ENCODE measurements at places on chromosomes 1 and 21.

GRCh38 chr21:37072988-37073416, at the start of the genes PIGP and TTC3:
PIGP (minus strand) TSS chr21:37073071; CDS start chr21:37072515, 556 bp downstream.
TTC3 (plus strand) TSS chr21:37073254; CDS start chr21:37087258, 14,004 bp downstream.
- peak; percentile 94 for DNase-seq

DNA sequence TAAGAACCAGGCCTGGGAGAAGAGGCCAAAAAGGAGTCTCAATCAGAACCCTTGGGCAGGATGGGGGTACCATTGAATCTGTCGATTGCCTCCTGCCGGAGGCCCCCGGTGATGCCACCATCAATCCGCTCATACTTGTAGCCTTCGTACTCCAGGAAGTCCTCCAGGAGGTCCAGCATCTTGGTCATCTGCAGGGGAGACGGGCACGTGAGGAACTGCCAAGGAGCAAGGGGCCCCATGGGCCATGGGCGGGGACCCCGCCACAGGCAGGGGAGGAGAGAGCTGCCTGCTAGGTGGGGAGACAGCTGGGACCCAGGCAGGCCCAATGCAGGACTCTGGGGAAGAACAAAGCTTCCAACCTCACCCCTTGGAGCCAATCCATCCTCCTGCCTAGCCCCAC, 48.6 kb downstream of the CHD5 start:
- no peak for DNase-seq

GRCh38 chr1:113821916-113822315, 9.6 kb upstream of the RSBN1 start:
- no peak for DNase-seq

- DNase-seq = no peak
These were observed 327.2 kb downstream of the PTPRU start for GRCh38 chr1:29563571-29563970.

DNA sequence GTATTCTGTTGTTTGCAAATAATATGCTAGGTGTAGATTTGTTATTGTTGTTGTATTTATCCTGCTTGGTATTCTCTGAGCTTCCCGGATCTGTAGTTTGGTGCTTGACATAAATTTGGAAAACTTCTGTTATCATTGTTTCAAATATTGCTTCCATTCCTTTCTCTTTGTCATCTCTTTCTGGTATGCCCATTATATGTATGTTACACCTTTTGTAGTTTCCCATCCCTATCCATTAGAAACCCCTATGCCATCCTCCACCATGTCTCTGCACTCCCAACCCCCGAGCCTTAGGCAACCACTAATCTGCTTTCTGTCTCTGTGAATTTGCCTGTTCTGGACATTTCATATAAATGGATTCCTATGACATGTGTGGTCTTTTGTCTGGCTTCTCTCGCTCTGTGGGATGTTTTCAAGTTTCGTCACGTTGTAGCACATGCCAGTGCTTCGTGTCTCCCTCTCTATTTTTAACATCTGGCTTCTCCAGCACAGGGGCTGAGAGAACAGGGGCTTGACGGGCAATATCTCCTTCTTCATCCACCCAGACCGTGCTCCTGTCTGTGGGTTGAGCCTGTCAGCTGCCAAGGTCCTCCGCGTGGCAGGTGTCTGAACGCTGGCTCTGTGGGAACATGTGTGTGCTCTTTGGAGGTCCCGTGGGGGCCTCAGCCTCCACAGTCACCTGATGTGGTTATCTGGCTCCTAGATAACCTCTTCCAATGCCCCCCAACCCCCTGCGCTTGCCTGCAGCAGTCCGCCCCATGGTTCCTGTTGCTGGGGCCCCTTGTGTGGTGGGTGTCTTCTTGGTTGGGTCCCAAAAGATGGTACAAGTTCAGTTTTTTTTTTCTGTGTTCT, 32.8 kb upstream of the MAN1C1 start:
- no peak for DNase-seq

- no peak for DNase-seq
These were observed 871 bp downstream of the TUFT1 start for GRCh38 chr1:151540982-151541377.

DNA sequence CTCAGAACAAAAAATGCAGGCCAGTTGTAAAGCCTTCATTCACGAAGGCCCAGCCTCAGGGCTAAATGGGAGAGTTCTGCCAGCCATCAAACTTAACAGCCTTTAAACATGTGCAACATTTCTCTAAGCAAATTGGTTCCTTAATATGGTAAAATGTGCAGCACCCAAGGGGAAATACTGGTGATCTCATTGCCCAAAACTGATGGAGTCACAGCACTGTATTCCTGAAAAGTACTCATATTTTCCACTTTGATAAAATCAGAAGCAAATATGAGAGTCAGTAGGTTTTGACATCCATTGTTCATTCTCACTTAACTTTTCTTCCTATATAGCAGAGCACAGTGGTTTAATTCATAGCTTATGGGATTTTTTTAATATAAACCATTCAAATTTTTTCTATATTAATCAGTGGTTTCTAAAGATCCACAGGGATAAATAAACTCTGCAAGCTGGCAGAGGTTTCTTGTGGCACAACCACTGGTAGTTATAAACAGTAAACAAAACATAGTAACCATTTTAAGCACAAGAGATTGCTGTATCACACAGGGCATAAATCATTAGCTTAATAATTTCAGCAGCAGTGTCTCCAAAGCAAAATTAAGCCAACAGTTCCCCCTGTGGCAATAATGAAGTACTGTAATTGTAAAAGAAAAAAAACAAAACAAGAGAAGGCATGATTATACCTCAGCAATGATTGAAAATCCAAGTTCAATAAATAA, 106.9 kb upstream of the LYPLAL1 start:
- no peak for DNase-seq

- DNase-seq = no peak
These were observed 55.7 kb upstream of the EPHA8 start for GRCh38 chr1:22507587-22507986.

- peak; percentile 32 for DNase-seq
These were observed 428 bp downstream of the POGZ start for GRCh38 chr1:151458802-151459330.

DNA sequence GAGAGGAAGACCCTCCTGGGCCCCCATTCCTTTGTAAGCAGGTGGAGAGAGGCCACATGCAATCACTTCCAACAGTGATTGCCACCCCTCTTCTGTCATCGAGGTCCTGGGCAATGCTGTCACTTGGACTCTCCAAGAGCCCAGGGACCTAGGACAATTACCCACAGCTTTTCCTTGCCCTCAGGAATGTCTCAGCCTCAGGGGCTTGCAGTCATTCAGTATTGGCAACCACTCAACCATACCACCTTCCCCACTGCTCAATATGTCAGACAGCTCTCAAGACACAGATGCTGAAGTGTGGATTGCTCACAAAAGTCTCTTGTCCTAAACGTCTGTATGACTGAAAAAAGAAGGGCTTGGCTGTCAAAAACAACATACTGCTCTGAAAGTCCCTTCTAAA, 87.8 kb downstream of the PTPN14 start:
- DNase-seq = no peak

DNA sequence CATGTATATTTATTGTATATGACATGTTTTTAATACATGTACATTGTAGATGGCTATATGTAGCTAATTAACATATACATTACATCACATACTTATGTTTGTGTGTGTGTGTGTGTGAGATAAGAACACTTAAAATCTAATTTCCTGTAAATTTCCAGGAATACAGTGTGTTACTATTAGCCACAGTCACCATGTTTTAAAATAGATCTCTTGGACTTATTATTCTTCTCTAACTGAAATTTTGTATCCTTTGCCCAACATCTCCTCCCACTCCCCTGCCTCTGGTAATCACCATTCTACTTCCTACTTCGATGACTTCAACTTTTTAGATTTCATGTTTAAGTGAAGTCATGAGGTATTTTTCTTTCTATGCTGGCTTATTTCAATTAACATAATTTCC, 64.8 kb downstream of the FCRL5 start:
- no peak for DNase-seq

DNA sequence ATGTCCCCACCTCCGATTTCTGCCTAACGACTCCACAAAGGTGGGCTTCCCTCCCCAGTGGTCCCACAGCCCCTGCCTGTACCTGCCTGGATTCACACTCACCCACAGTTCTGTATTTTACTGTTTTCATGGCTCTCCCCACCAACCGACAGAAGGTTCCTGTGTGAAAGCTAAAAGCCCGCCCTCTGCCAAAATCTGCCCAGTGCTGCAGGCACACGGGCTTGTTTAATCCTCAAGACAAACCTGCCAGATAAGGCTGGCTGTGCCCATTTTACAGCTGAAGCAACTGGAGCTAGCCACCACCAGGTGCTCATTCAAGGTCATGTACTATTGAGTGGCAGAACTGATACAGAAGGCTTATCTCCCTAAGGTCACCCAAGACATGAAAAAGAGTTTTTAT, 114.5 kb downstream of the HIVEP3 start:
- DNase-seq = no peak

DNA sequence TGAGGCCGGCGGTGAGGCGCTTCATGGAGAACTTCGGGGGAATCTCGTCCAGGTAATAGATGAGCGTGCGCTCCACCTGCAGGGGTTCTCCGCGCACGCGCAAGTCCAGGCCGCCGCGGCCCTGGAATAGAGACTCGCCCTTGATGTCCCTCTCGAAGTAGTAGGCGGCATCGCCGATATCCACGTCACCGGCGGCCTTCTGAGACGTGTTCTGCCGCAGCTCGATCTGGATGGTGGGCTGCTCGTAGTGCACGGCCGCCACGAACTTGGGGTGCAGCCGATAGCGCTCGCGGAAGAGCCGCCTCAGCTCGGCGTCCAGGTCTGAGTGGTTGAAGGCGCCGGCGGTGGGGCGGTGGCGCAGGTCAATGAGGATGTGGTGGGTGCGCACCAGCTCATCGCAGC, 726 bp downstream of the TACSTD2 start:
- no peak for DNase-seq

GRCh38 chr1:86778569-86779239, 74.3 kb downstream of the SH3GLB1 start:
- no peak for DNase-seq

DNA sequence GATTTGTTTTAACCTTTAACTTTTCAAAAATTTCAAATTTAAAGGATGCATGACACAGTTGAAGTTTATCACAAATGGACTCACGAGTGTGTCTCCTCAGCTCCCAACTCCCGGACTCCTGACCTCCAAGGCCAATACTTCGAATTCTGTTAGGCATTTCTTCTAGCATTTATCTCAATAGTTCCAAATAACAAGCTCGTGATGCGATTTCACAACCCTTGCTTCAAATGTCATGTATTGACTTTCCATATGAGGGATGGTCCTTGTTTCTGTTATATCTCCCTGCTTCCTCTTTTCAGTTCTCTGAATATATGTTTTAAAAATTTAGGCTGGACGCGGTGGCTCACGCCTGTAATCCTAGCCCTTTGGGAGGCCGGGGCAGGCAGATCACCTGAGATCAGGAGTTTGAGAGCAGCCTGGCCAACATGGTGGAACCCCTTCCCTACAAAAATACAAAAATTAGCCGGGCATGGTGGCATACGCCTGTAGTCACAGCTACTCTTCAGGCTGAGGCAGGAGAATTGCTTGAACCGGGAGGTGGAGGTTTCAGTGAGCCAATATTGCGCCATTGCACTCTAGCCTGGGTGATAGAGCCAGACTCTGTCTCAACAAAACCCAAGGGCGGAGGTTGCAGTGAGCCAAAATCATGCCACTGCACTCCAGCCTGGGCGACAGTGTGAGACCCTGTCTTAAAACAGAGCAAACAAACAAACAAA, 52.0 kb upstream of the TINAGL1 start:
- no peak for DNase-seq

GRCh38 chr1:82226186-82226505, 425.4 kb downstream of the ADGRL2 start:
- no peak for DNase-seq

GRCh38 chr1:48530727-48531351, 58.8 kb upstream of the SPATA6 start:
- DNase-seq = no peak

GRCh38 chr1:109065137-109065536, 10.7 kb downstream of the TAF13 start:
- no peak for DNase-seq

GRCh38 chr1:230074762-230075161, 7.7 kb downstream of the GALNT2 start:
- DNase-seq = no peak

- DNase-seq = no peak
These were observed 57.5 kb downstream of the ATP5PO start for GRCh38 chr21:33857846-33858666.

GRCh38 chr1:8463144-8463927, 145.4 kb downstream of the SLC45A1 start:
- no peak for DNase-seq

GRCh38 chr1:183912265-183912886, 107.5 kb downstream of the RGL1 start:
- DNase-seq = no peak

DNA sequence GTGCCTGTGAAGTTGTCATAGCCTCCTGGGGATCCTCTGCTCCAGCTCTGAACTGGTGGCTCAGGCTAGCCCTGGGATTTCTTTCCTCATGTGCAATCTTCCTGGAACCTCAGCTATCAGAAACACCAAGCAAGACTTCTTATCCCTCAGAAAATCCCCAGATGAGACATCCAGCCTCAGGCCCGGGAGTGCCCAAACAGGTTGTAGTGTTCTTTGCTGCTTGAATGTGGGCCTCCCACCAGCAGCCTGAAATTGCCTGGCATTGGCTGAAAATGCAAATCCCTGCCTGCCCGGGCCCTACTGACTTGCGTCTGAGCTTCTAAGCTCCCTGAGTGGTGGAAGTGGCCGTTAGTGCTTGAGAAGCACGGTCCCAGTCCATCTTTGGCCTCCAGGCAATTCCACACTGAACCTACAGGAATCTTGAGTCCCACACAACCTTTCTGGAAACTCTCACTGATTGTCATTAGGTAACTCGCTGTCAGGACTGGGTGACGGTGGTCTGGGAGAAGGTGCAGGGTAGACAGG, 146.8 kb downstream of the ZBTB18 start:
- DNase-seq = no peak

- no peak for DNase-seq
These were observed 40.3 kb downstream of the LRRC8C start for GRCh38 chr1:89673251-89673650.

GRCh38 chr1:93559045-93559444, 111.1 kb downstream of the FNBP1L start:
- no peak for DNase-seq

DNA sequence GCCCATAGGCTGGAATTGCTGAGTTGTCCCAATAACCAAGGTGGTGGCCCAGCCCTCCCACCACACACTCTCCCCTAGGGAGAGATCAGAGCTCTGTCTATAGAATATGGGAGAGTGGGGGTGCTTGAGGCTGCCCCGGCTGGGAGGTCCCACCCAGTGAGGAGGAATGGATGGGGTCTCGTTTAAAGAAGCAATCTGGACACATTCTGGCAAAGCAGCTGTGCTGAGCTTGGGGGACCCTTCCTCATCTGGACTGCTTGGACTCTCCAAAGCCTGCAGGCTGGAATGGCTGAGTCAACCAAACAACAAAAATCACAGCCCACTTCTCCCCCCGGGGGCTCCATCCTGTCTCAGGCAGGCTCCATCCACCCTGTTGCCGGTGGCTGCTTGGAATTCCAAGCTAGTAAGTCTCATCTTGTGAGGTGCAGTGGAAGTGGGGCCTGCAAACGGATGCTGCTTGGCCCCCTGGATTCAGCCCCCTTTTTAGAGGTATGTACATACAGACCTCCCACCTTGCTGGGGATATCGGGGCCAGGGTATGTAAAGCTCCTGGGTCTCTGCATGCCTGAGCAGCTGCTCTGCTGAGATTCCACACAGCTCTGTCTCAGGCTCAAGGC, 67.1 kb upstream of the FAM78B start:
- no peak for DNase-seq

GRCh38 chr1:246775531-246776385, 51.5 kb downstream of the SCCPDH start:
- DNase-seq = no peak

GRCh38 chr1:241533326-241534115, 1.3 kb downstream of the KMO start:
- DNase-seq = no peak
